COLO829 (cell line): ENCODE measurements at places on chromosomes 6 and 20.

DNA sequence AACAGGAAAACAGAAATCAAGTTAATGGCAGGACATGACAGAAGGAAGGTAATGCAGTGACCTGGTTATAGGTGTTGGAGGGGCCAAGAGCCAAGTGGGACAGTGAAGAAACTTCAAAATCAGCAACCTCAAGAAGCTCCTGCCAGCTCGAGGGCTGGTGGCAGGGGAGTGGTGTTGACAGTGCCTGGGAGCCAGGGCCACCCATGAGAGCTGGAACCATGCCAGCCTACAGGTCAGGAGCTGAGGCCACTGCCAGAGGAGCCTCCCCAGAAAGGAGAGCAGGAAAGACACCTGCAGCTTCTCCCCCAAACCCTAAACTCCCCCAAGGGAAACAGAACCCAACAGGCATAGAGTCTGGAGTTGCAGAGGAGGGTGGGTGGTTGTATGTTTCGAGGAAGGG, 262.1 kb downstream of the LRFN2 start:
- no peak for DNase-seq

DNA sequence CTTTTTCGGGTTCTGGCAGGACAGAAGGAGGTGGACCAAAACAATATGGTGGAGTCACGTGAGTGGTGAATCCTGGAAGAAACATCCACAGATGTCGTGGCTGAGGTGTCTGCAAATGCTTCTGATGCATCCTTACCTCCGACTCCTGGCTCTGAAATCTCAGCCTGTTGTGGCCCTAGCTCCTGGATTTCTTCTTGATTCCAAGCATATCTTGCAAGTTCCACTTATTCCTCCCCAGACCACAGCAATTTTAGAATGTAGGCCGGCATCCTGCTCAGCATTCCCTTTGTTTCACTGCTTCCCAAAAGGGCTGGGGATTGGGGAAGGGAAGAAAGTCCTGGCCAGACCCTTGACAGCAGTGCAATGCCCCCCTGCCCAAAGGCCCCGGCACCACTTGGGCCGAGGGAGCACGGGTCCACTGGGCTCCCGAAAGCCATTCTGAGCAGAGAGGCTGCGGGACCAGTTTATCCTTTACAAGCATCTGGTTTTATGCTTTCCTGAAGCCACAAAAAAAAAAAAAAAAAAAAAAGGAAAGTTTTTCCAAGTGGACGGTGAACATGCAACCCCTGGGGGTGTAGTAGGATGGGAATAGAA, 200.9 kb upstream of the RNF24 start:
- no peak for DNase-seq

- no peak for DNase-seq
These were observed 16.8 kb upstream of the TCFL5 start for GRCh38 chr20:62878244-62879038.

DNA sequence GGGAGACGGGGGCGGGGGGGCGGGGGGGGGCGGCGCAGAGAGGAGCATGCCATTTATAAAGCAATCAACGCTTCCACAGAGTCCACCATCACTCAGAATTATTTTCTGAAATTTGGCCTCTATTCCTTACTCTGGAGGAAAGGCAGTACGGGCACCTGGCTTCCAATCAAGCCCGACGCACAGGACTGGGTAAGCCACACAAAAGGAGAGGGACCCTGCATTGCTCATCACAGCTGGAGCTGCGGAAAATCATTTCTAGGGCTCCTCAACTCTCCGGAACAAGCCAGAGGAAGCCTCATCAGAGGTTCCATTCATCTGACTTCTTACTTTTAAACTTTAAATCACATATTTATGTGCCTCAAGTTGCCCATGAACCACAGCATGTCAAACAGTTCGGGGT, 55.9 kb downstream of the TTI1 start:
- no peak for DNase-seq
